Large intestine (tissue), 12 donors: ENCODE measurements at places on chromosomes 7 and 10.

DNA sequence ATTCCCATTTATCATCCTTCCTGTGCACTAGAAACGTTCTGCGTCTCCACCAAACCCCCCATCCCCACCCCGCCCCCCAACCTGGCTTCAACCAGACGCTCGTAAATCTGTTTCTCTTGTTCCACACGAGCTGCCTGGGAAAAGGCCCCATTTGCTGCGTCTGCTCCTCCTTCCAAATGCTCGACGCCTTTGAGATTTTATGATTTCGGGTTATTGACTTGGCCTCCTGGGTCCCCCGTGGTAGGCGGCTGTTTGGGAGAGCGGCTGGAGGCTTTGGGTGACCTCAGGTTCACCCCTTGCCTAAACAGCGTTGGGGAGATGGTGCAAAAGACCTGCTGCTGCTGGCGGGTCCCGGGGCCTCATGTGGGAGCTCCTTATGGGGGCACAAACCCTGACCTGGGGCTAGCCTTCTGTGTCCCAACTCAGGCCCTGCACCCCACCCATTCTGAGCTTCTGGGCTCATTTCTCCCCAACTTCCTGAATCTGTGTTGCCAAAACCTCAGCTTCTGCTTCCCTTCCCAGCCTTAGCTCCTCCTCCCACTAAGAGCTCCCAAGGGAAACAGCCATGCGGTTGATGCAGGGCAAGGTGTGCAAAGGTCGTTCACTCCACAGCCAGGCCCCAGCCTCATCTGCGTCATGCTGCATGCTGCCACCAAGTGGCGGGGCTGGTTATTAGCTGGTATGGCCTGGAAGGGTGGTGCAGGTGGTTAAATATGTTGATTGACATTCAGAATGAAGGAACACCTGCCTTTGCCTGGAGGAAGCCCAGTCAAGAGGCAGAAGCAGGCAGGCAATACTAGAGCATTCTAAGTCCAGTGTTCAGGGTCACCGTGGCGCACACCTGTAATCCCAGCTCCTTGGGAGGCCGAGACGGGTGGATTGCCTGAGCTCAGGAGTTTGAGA is 49.1 kb upstream of the ELN start:
- peak; percentile 93 for DNase-seq

GRCh38 chr7:70572571-70572970 is 559.4 kb upstream of the GALNT17 start:
- DNase-seq, result no peak

DNA sequence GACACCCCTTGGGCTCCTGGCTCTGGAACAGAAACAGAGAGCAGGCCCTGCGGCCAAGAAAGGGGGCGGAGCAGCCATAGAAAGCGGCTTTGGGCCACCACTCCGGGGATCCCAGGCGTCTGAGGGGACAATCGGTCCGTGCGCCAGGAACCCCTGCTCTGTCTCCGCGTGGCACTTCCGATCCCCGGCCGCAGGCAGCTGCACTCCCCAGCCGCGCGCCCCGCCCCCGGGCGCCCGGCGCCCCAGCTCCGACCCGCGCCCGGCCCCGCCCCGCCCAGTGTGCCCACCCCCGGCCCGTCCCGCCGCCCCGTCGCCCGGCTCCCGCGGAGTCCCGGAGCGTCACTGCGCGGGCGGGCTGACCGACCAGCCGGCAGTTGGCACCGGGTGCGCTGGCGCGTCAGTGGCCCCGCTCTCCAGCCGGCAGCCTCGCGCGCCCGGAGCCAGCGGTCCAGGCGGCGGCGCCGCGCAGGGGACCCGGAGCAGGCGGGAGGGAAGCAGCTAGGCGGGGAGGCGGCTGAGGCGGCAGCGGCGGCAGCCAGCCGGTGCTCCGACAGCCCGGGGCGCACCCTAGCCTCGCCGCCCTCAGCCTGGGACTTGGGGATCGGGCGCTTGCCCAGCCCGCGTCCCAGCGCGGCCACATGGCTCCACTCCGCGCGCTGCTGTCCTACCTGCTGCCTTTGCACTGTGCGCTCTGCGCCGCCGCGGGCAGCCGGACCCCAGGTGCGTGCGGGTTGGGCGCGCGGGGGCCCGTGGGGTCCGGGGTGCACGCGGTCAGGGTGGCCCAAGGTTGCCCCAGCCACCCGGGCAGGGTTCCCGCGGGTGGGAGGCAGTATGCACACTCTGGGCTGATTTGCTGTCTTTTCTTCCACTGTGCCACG is at the start of gene ADAMTS14:
Gene ADAMTS14 (plus strand): TSS at position 342 of the 878 bp plus-strand sequence. CDS start 297 bp downstream, at position 639.
- DNase-seq, result no peak

- no peak for DNase-seq
Observed at GRCh38 chr10:80855348-80855971, 317.8 kb downstream of the SH2D4B start.

DNA sequence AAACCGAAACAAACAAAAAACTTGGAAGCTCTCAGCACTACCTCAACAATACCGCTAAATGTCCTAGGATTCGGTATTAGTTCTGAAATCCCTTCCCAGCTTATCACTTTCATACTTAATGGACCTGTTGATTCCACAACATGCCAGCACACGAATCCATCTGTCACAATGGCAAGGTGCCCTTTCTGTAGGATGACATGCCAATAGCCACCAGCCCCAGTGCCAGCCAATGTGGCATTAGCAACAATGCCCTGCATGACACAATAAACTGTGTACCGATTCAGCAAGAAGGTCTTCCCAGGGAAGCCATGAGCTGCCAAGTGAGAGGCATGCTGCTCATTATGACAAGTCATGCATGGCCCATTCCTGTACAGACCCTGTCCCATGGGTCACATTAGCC is 35.6 kb upstream of the CHCHD3 start:
- DNase-seq, result no peak

- no peak for DNase-seq
Observed at GRCh38 chr7:140225562-140226249, 48.9 kb upstream of the KDM7A start.

DNA sequence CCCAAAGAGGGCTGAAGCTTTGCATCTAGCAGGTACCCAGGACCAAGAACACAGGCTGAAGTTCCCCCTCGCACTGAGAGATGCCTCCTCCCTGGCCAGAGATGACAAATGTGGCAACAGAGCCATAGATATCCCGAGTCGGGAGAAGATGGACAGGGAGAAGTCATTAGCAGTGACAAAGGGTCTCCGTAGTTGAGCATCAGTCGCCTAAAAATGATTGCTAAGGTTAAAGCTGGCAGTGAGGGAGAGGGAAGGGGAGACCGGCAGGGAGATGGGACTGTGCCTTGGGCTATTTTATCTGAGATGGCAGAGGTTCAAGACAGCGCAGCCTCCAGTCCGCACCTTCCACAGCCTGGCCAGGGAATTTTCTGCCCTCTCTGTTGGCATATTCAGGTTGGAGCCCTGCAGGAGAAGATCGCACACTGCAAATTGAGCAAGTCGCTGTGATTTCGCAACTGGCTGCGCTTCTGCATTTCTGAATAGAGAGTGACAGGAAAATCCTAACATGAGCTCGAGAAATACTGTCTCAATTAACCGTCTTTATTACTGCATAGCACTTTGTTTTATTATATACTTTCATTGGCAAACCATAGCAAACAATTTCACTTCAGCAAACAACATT is 238.9 kb upstream of the GPR26 start:
- DNase-seq, result no peak

DNA sequence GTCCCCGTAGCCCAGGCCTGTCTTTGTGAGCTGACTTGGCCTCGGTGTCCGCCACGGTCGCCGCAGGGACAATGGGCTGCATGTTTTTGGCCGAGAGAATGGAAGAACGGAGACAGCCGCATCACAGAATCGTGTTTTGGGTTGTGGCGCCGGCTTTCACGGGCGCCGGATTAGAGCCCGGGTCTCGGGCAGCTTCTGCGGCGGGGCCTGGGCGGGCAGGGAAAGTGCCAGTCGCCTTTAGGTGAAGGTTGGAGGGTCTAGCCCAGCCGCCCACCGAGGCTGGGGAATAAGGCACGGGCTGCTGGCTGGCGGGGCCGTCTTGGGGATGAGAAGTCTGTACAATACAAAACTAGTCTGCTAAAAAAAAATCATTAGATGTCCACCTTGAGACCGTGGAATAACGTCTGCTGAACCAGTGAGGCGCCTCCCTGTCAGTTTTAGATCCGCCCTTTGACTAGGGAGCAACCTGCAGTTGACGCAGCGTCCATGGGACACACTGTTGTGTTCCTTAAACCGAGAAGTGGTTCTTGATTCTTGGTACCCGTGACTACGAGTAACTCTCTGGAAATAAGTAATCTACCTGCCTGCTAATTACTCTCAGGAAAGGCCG is 577 bp downstream of the DNAJB9 start:
- peak; percentile 82 for DNase-seq

DNA sequence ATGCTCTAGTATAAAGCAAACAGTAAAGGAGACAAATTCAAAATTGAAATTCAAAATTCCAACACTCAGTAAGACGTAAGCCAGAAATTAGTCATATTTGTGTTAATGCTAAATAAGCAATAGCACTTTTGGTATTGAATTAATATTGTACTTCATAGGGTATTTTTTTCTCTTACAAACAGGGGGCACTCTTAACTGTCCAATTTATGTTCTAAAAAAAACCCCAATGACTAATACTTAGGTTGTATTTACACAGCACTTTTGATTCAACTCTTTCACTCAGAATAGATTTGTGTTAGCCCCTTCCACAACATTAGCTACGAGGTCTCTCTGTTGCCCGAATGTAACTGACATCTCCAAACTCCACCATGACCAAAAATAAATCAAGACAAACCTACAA is 284.9 kb upstream of the COBL start:
- DNase-seq, result no peak

GRCh38 chr7:76133164-76133775 is 68.4 kb upstream of the SRRM3 start:
- DNase-seq, result no peak

- DNase-seq, result no peak
Observed at GRCh38 chr7:80357530-80357929, 154.3 kb downstream of the GNAT3 start.

DNA sequence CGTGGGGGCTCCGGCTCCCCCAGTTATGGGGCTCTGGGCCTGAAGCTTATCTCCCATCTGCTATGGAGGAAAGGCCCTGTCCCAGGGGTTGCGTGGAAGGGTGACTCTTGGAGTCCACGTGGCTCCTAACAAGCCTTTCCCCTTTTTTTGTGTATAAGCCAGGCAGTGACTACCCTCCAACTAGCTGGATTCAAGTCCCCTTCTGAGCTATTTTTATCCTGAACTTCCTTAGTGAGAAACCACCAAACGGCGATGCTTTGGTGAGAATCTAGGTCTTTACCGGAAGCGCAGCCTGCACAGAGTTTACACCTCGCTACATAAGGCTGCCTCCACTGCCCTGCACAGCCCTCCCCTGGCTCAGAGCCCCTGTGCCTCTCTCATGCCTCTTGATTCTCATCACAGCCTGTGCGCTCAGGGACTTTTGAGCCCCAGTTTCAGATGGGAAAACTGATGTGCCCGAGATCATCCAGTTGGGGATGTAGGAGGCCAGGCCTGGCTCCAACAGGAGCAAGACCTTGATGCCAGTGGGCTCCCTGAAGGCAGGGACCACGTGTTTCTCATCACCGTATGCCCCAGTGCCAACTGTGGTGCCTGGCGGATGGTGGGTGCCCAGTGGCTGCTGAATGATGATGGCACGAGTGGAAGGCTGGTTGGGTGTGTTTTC is 102.3 kb upstream of the PPIF start:
- no peak for DNase-seq

DNA sequence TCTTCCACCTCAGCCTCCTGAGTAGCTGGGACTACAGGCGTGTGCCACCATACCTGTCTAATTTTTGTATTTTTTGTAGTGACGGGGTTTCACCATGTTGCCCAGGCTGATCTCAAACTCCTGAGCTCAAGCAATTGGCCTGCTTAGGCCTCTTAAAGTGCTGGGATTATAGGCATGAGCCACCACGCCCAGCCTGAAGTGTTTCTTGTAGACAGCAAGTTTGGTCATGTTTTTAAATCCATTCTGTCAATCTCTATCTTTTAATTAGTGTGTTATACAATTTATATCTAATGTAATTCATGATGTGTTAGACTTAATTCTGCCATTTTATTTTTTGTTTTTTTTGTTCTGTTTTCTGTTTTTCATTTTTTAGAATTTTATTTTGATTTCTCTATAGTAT is 17.2 kb upstream of the MXI1 start:
- no peak for DNase-seq

DNA sequence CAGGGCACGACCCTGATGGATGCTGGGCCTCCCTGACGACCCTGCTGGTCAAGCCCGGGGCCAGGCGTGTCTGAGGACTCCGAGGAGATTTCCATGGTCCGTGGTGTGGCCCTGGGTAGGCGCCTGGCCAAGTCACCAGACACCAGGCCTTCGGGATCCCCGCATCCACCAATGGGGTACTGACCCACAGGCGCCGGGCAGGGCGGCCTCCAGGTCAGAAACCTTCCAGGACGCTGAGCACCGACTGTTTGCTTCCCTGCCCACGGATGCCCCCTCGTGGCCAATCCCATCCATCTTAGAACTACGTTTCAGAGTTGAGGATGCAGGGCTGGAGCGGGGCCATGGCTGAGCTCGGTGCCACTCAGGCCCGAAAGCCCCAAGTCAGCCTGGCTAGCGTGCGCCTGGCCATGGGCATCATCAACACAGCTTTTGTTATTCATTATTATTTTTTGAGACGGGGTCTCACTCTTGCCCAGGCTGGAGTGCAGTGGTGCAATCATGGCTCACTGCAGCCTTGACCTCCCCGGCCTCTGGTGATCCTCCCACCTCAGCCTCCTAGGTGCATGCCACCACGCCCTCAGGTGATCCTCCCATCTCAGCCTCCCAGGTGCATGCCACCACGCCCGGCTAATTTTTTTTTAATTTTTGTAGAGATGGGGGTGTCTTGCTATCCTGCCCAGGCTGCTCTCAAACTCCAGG is 7.1 kb upstream of the AMZ1 start:
- peak; percentile 58 for DNase-seq

- DNase-seq, result no peak
Observed at GRCh38 chr10:85317827-85318226, 989.4 kb downstream of the CCSER2 start.

DNA sequence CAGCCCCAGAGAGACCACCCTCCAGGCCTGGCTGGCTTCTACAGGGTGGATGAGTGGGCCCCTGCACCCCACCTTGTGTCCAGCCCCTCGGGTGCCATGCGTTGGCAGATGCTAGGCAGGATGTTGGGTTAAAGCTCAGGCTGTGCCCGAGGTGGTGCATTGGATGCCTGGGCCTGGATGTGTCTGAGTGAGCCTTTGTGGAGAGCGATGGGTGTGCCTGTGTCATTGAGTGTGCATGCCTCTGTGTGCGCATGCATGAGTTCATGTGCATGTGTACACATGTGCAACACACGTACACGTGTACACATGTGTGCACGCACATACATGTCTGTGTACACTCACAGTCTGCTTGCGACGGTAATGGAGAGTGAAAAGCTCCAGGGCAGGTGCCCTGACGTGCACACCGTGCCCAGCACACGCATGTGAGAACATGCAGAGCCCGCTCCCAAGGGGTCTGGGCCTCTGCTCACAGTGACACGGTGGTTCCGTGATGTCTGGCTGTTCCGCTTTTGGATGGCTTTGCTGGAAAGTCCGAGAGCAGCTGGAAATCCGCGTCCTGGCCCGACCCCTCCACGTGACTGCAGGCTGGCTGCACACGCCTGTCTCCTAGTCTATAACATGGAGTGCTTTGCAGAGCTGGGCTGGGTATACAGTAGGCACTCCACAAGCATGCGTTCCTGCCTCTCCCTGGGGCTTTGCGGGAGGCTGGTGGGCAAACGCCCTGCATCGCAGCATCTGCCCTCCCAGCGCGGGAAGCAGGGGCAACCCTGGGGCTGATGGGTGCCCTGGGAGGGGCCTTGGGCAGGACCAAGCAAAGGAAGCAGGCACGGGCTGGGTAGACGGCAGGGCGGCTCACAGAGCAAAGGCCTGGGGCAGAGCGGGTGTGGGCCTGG is 36.9 kb downstream of the ELFN1 start:
- no peak for DNase-seq

GRCh38 chr10:11037991-11038390 is 20.3 kb downstream of the CELF2 start:
- no peak for DNase-seq
